ENCODE measurements at places on chromosomes 4 and X.

- DNase-seq: no peak
Measured at GRCh38 chr4:113957956-113958355, 21.5 kb downstream of the ARSJ start.

GRCh38 chr4:159497936-159498335 lies 395.1 kb downstream of the RAPGEF2 start:
- DNase-seq: no peak

DNA sequence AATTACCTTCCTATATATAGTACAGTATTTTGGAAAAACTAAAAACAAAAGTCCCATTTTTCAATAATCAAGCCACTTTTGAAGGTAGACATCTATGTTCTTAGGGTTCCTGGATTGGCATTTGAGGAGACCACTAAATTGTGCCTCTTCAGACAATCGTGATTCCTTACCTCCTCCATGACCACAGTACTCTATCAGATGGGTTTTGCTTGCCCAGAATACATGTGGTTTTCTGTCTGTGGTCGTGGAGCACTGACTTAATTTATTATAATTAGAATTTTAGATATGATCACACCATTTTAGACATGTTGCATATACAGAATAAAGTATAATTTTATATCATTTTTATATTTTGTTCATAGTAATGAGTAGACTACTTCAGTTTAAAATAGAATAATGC lies 67.9 kb downstream of the NDST3 start:
- DNase-seq: no peak

DNA sequence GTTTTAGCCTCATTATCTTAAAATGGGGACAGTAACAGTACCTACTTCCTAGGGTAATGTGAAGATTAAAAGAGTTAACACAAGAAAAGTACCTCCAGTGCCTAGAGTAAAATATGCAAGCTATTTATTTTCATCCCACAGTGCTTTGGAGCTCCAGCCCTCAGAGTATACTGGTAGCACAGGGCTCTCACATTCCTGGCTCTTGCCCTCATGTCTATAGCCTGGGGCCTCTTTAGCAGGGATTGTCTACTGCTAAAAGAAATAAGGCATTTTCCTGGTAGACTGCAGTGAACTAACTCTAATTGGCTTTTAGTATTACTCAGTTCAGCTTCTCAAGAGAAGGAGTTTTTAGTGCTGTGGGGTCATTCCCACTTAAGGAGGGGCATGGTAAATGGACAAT lies 60.8 kb downstream of the RRAGB start:
- DNase-seq: no peak

- DNase-seq: no peak
Measured at GRCh38 chr4:182384631-182385091, 141.5 kb downstream of the TENM3 start.

DNA sequence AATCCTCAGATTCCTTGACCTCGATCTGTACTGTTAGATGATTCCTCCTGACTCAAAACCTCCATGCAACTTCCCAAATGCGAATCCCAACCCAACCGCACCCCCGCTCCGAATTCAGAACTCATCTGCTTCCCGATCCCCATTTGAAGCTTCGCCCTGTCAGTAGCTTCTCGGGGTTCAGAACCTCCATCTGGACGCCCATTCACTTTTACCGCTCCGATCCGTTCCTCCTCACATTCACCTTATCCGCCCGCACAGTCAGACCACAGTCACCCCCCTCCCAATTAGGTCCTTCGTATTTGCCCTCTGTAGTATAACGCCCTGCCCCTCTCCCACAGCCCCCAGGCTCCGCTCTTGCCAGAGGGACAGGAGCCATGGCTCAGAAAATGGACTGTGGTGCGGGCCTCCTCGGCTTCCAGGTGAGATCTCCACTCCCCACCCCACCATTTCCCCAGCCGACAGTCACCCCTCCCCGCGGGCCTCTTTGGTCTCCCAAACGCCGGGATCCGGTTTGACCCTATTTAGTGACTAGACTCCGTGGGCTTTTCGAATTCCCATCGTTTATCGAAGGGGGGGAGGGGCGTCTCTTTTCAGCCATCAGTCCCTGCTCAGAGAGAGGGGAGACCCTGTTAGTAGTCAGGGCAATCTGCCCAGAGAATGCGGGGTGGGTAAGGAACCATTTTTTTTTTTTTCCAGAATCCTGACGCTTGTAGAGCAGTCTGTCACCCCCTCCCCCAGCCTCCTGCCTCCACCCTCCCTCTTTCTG lies 691 bp downstream of the MAGED1 start:
- no peak for DNase-seq

DNA sequence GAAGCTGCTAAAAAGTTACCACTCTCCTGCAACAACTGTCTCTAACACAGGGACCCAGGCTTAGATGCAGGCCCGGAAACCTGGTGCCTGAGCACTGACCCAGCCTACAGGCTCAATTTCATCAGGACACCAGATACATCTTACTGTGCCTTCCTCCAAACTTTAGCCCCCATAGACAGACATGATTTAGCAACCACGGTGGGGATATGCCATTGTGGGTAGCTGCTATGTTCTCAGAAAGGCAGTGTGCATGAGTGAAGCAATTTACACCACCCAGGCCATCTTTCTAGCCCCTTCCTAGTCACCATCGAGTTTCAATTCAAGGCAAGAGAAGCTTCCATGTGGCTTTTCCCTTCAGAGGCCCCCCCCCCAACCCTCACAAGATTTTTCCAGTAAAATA lies 2.7 kb downstream of the HS3ST1 start:
- no peak for DNase-seq

DNA sequence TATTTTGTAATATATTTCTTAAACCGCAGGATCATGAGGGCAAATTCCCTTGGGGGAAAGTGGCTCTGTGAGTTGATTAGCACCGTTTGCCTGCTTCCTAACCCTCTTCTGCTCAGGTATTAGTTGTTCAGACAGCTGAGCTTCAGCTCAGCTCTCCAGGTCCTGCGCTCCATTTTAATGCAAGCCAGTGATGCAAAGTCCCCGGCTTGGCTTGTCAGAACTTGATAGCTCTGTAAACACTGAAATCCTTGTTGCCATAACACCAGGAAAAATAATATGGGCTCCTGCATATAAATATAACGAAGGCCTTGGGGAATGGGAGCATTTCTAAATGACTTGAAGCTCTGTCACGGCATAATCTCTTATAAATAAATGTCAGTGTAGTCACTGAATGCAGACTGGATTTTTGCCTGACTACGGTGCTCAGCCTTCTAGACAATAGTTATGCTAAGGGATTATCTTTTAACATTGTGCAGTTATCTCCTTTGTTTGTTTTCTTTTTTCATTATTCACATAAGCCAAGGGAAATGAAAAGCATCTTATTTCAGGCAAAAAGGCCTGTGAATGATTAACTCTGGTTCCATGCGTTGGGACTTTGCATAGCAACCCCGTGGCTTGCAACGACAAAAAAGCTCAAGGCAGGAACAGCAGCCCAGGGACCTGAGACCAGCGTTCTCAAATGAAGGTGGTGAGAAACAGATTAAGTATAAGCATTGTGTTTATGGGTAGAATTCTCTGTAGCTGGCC lies 253.2 kb downstream of the SPRY1 start:
- no peak for DNase-seq

GRCh38 chr4:168755598-168756477 lies 254.2 kb downstream of the CBR4 start:
- DNase-seq: no peak

DNA sequence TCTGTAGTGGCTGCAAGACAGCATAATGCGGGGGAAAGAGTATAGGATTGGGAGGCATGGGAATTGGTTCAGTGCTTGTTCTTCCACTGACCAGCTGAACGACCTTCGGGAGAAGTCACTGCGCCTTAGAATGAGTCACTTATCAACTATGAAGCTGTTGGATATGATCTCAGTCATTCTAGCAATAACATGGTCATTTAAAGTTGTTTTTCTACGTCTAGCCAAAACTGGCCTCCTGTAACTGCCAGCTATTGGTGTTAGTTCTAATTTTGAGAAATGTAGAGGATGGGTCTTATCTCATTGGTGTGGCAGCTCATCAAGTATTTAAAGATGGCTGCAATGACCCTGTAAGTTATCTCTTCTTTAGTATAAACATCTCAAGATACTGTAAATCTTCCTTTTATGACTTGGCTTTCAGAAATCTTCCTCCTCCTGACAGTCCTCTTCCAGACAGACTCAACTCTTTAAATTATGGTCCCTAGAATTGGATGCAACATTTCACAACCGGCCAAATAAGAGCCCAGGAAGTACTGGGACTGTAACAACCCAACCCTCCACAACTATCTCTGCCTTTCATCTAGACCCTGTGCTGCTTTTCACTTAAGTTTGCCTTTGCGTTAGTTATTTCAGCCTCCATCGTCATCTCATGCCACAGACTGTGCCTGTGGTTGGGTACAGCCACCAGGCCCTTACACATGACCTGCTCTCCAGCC lies 243.3 kb downstream of the CBR4 start:
- DNase-seq: no peak

DNA sequence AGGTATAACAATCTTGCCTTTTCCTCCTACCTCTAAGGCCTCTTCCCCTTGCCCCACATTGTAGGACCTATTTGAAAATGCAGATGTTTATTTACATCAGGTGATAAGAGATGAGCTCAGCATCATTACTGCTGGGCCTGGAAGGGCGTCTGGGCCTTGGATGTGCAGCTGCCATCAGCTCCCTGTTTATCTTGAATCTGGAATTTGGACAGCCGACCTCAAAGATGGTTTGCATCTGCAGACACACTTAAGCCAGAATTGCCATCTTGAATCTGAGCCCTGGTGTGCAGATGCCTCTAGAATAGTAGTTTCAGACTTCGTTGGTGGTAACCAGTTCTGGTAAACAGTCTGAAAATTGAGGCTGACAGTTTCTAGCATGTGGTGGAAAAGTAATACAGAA lies 59.0 kb downstream of the FAM193A start:
- no peak for DNase-seq

- DNase-seq: no peak
Measured at GRCh38 chr4:3168029-3168428, 80.9 kb upstream of the MSANTD1 start.

GRCh38 chr4:7540206-7540605 lies 105.5 kb upstream of the PSAPL1 start:
- no peak for DNase-seq

GRCh38 chr4:125772680-125773079 lies 457.9 kb downstream of the FAT4 start:
- DNase-seq: no peak

DNA sequence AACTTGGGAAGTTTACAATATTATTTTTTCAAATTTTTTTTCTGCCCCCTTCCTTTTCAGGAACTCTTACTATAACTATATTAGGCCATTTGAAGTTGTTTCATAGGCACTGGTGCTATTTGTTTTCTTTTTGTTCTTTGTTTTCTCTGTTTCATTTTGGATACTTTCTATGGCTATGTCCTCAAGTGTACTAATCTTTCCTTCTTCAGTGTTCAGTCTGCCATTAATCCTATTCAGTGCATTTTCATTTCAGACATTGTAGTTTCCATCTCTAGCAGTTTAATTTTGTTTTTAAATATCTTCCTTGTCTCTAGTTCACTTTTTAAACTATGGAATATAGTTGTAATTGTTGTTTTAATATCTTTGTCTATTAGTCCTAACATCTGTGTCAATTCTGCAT lies 48.0 kb upstream of the SMAD1 start:
- DNase-seq: no peak
